ENCODE measurements at places on chromosomes 4 and X.

DNA sequence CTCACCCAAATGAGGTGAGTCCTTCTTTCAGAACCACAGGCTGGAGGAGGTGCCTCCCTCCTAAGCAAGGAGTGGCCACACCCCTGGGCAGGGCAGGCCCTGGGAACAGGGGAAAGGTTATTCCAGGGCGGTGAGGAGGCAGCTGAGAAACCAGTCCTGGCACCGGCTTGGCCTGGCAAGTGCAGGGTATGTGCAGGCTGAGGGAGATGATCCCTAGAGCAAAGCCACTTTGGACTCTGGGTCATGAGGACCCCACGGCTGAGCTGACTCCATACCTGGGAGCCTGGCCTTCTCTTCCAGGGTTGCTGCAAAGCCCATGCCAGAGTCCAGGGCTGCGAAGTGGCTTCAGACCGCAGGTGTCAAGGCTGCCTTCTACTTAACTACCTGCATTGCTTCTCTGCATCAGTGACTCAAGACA, 49.5 kb upstream of the HELT start:
- DNase-seq = no peak

- no peak for DNase-seq
Observed at GRCh38 chr4:8916351-8916885, 44.8 kb upstream of the HMX1 start.

DNA sequence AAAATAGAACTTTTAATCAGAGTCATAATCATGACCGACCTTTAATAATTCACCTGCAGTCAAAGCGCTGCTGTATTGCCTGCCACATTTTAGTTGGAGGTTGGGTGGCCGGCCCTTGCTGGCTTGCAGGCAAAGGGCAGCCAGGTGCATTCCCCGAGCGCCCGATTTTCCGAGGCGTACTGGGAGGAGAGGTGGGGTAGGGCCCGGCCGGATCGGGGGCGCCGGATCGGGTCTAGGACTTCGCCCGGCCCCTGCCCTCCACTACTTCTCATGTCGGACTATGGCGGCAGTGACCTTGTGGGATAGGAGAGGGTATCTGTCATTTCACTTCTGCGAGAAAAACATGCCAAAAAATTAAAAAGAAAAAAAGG, 2.5 kb upstream of the RS1 start:
- DNase-seq = no peak

GRCh38 chrX:9577555-9577954, 112.7 kb downstream of the TBL1X start:
- no peak for DNase-seq

DNA sequence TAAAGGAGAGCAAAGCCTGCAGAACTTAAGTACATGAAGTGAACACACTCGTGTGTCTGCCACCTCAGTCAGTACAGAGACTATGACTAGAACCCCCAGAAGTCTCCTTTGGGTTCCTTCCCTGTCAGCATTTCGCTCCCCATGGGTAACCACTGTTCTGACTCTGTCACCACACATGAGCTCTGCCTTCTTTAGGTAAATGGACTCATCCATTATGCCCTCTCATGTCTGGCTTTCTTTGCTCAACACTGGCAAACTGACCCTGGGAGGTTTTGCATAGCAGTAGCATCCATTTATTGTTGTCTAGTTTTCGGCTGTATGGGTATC, 38.5 kb downstream of the TBC1D14 start:
- DNase-seq = no peak

DNA sequence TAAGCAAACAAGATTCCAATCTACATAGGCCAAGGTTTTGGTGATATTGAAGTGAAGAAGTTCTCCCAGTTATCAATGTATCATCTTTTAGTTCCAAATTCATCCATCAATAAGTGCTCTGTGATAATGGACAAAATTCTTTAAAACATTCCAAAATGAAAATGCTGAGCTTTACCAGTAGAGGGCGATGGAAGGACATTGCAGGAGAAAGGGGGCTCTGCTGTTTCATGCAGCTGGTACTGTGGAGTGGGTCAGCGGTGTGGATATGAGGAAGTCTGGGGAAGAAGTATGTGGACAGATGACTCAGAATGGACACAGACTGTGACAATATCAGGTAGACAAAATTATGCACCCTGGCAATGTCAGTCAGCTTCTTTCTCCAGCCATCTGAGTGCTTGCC, 46.6 kb upstream of the HS6ST2 start:
- DNase-seq = peak; percentile 4

- DNase-seq = no peak
Observed at GRCh38 chr4:140743194-140743931, 12.8 kb downstream of the TBC1D9 start.

- no peak for DNase-seq
Observed at GRCh38 chrX:11787564-11787963, 29.5 kb downstream of the MSL3 start.

DNA sequence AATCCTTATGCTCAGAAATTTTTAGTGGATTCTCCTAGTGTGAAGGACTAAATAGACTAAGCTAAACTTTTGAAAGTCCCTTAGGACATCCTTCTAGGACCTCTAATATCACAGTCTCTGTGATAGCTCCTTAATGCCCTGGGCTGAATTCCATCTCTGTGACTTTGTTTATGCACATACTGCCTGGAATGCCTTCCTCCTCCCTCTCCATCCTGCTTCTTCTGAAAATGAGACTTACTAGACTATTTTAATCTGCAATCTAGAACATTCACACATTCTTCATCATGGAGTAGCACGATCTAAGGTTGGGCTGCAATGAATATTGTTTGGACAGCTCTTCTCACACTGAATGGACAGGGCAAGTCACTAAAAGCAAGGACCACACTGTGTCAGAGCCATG, 65.0 kb upstream of the MSX1 start:
- no peak for DNase-seq

DNA sequence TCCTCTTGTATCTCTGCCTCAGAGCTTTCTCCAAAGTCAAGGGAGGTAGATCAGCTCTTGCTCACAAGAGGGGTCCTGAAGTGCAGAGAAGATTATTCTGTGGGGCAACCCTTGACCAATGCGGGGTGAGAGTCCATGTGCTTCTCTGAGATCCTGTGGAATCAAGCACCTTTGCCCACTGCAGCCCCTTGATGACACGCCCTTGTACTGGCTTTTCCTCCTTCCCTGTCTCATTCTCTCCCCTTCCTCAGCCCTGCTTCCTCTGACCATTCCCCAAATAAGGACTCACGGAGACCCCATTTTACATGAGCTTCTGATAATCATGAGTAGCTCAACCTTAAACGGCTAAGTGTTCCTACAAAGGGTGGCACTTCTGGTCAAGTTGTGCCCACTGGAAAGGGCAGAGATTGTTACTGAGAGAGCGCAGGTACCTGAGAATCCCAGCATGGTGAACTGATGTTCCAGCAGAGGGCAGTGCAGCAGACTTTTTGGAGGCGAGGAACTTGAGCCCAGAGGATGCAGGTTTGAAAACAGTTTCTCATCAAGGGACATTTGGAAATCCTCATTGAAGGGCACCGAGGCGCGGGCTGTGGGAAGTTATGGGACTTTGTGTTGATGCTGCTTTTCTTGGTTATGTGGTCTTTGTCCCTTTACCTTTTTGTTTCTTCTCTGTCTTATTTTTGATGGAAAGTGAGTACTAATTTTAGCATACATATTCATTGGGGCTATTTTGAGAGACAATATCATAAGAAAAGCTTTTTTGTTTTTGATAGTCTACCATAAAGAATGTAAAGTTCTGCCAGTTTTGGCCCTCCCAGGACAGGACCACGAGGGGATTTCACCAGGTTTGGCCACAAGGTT, 201.3 kb downstream of the RBM46 start:
- peak; percentile 13 for DNase-seq

- no peak for DNase-seq
Observed at GRCh38 chr4:98516042-98516440, 142.4 kb downstream of the TSPAN5 start.

DNA sequence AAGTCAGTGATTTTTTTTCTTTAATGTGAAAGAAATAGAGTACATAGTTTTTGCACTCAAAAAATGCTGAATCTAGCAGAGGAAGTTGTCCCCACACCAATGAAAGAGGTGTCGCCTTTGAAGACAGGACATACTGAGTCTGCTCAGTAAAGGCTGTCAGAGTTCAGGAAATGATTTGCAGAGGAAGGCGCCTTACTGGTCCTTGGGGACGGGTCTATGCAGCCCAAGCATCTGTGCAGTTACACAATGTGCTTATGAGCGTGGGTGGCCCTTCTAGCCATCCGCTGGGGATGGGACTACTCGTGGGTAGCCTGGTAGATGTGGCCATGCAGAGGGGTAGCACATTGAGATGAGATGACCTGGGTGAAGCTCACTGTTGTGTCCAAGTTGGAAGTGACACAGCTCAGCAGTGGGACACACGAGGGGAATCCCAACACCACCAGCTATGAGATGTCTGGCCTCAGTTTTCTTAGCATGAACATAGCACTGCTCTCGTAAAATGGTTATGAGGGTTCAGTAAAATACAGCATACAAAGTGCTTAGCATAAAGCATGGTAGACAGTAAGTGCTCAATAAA, 116.5 kb upstream of the RBPJ start:
- no peak for DNase-seq

DNA sequence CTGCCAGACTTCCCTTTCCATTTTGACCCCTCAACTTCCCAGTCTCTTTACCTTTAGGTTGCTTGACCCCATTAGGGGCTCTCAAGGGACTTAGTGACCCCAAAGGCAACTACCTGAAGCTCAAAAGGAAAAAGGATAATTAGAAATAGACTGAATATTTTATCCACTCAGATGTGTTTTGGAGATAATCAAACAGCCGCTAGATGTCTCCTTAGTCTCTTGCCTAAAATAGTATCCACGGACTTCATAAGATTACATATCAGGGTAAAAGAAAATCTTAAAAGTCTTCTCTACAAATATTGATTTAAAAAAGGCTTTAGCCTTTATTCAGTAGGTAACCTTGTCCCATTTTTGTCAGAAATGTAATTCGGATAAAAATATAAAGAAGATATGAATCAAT, 21.0 kb upstream of the RHOXF2 start:
- no peak for DNase-seq

DNA sequence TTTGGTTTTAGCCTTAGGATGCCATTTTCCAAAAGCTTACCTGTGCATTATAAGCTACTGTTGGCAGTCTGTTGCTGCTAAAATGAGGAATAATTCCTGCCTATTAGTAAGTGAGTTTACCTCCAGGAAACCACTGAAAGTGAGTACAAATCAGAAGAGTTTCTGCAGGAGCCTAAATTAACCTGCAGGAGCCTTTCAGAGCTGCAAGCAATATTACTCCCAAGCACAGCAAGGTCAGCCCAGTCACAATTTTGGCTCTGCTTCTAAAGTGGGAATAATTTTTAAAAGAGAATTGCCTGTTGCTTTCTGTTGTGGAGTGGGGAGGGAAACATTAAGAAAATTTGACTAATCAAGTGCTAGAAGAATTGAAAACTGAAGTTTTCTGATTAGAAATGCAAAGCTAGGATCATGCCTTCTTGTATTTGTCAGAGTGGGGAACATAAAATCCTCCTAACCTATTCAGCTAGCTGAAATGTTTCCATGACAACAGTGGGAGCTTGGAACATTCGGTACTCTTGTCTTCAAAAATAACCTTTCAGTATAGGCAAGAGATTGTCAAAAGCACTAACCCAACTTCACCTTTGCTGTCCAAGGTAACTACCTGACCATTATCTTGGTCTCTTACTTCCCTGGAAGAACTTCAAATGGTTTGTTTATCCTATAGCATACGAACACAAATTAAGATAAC, 193.2 kb downstream of the COMMD8 start:
- DNase-seq = no peak

- no peak for DNase-seq
Observed at GRCh38 chrX:148609515-148610327, 109.3 kb downstream of the AFF2 start.

DNA sequence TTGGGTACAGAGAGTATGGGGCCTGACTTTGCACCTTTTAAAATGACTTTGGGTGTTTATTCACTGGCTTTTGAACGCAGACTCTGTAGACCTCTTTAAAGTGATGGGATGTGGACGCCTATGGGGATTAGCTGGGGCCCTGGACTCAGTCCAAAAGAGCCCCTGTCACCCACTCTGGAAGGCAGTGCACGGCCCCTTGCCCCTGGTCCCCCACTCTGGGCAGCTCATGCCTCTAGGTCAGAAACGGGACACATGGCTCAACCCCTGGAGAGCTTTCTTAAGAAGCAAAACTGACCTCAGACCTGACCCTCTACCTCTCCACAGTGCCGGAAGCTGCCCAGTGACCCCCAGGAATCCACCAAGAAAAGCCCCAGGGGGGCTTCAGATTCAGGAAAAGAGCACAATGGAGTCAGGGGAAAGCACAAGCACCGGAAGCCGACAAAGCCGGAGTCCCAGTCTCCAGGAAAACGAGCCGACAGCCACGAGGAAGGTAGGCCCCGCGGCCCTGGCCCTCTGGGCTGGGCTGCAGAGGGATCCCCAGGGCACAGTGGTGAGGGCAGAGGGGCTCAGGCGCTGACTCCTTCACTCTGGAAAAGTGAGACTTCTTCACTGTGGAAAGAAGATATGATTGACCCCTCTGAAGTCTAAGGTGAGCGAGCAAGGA, 38.4 kb downstream of the BCORL1 start:
- no peak for DNase-seq

DNA sequence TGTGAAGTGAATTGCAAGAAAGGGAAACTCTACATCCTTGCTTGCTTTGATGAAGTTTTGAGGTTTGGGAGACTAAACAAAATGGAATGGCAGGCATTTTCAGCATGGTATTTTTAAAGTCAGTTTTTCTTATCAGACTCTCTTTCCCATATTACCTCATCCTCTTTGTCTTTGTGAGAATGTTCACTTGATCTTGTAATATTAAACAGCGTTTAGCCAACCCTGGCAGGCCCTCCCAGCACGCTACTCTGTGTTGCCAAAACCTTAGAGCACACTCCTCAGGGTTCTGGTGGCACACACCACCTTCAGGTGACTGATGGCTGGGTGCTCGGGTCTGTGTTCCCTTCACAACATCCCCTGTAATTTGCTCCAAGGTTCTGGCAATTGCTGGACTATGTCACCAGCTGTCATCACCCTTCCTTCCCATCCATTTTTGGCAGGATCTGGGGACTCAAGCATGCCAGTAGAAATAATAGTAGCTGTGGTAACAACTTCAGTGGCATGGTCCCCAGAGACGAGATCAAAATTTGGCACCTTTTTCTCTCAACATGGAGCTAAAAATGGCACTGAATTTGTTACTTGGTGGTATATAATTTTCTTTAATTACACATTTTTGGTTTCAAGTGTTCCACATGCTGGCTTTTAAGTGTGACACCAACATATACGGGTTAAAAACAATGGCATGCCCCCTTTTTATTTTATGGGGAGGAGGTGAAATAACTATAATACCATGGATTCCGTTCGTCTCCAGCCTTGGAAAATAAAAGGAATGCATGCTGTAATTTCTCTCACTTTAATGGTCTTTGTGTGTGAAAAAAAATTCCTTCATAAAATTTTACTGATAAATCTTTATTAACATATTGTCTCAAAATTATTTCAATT, 273.1 kb downstream of the DCTD start:
- DNase-seq = no peak

GRCh38 chrX:45956191-45956870, 588.9 kb downstream of the ZNF674 start:
- DNase-seq = no peak

DNA sequence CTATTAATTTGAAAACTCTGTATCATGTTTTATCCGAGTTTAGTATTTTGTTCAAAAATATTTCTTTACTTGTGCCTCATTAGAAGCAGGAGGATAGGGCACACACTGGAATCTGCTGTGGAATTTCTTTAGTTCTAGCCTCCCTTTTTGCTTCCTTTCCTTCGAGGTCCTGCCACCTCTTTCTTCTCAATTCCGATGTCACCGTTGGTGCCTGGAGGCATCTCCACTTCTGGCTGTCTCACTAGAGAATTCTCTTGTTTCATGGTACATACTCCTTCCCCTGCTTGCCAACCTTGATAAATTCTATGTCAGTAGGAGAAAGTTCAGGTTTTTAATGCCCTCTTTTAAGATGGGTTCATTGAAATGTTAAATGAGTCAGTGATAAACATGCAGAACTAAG, 140.1 kb downstream of the ANK2 start:
- no peak for DNase-seq

GRCh38 chrX:68831405-68832100, 2.7 kb downstream of the EFNB1 start:
- no peak for DNase-seq

Measured in NCI-H1930 (cell line).